ENCODE measurements at places on chromosomes 13 and 19. TPM values are rescaled to one million over a fixed set of nuclear protein-coding genes. Genes with fewer than 3 reads are reported as not detected.

IGFL3 gene
- not detected for total RNA-seq

VSTM1 gene
- total RNA-seq, result not detected

GAPDHS gene
- total RNA-seq, result not detected

PABPC3 gene
- total RNA-seq, result 0.40 TPM

PCP2 gene
- total RNA-seq, result not detected

NLRP11 gene
- not detected for total RNA-seq

GNG8 gene
- not detected for total RNA-seq

ZNF554 gene
- 12.3 TPM for total RNA-seq

CGB8 gene
- not detected for total RNA-seq

ZNF808 gene
- total RNA-seq, result 27.7 TPM

ZNF492 gene
- total RNA-seq, result 0.49 TPM

ZNF543 gene
- total RNA-seq, result 17.9 TPM

SIGLEC7 gene
- 2.0 TPM for total RNA-seq

UBE2S gene
- 44.4 TPM for total RNA-seq

GRIK5 gene
- total RNA-seq, result 49.5 TPM

ZNF845 gene
- total RNA-seq, result 3.8 TPM

GPR42 gene
- total RNA-seq, result not detected

ZIC2 gene
- total RNA-seq, result 7.6 TPM

TSSK6 gene
- 2.1 TPM for total RNA-seq

ZNF730 gene
- total RNA-seq, result 1.6 TPM

XPO4 gene
- 21.0 TPM for total RNA-seq

TMEM259 gene
- 114 TPM for total RNA-seq

ILF3 gene
- 204 TPM for total RNA-seq

IZUMO2 gene
- total RNA-seq, result not detected

IZUMO1 gene
- total RNA-seq, result 1.3 TPM

ZNF681 gene
- 4.3 TPM for total RNA-seq

S1PR4 gene
- total RNA-seq, result 0.54 TPM

SH2D3A gene
- total RNA-seq, result not detected

SBK3 gene
- not detected for total RNA-seq

C3 gene
- total RNA-seq, result 136 TPM

UGGT2 gene
- total RNA-seq, result 47.1 TPM

S1PR5 gene
- 17.7 TPM for total RNA-seq

CGB2 gene
- total RNA-seq, result not detected

CAPN12 gene
- 0.32 TPM for total RNA-seq

PNMA8A gene
- total RNA-seq, result 131 TPM

CALR3 gene
- total RNA-seq, result not detected

SPIB gene
- total RNA-seq, result 0.22 TPM

CBLC gene
- not detected for total RNA-seq

MBD3L3 gene
- not detected for total RNA-seq

AMER2 gene
- 162 TPM for total RNA-seq

Measured in dorsolateral prefrontal cortex (tissue), 122 donors.